ENCODE measurements at places on chromosomes 12 and 14. TPM values are rescaled to one million over a fixed set of nuclear protein-coding genes. Genes with fewer than 3 reads are reported as not detected.

The STXBP6 gene
- not detected for total RNA-seq

The SCN8A gene
- 0.69 TPM for total RNA-seq

The DLGAP5 gene
- total RNA-seq, result 97.4 TPM

The IQSEC3 gene
- not detected for total RNA-seq

The NPFF gene
- total RNA-seq, result not detected

The TDP1 gene
- 101 TPM for total RNA-seq

The PLD4 gene
- not detected for total RNA-seq

The LTBP2 gene
- total RNA-seq, result 0.37 TPM

The KCNC2 gene
- total RNA-seq, result not detected

The KLRF2 gene
- not detected for total RNA-seq

The MYL2 gene
- not detected for total RNA-seq

The KLHL33 gene
- 0.09 TPM for total RNA-seq

The OR6C2 gene
- total RNA-seq, result not detected

The TSPAN19 gene
- total RNA-seq, result not detected

The KRT75 gene
- total RNA-seq, result not detected

The ADAMTS20 gene
- not detected for total RNA-seq

The TMEM63C gene
- total RNA-seq, result 1.4 TPM

The NKX2-1 gene
- total RNA-seq, result not detected

The FGF23 gene
- not detected for total RNA-seq

The TMEM132C gene
- not detected for total RNA-seq

The INHBC gene
- not detected for total RNA-seq

The TSHR gene
- total RNA-seq, result not detected

The ATF7IP gene
- 101 TPM for total RNA-seq

The NTF3 gene
- not detected for total RNA-seq

The HOXC12 gene
- total RNA-seq, result not detected

Measured in activated CD4-positive, alpha-beta T cell treated with anti-CD3 and anti-CD28 coated beads for 36 hours (primary cell).